ENCODE measurements at places on chromosomes 5 and 9.
A peak's percentile ranks its signal among the peaks of the same experiment; 100 is the strongest.

- no peak for DNase-seq
Observed at GRCh38 chr9:27771803-27772545, 198.7 kb upstream of the C9orf72 start.

DNA sequence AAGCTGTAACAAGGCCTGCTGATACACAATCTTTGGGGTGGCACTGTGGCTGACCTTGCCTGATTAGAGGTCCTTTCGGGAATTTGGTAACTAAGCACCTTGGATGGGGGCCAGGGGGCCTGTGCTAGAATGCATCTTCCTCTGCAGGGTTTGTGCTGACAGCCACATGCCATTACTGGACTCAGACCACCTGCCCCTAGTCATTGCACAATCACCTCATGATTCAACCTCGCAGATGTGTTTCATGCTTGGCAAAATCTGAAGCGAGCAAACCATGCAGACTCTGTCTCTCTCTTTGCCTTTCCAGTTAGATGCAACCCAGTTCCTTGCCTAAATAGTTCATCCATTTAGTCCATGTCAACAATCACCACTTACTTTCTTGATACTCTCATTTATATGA is 96.5 kb upstream of the ERCC6L2 start:
- DNase-seq, result no peak

- no peak for DNase-seq
Observed at GRCh38 chr5:13648822-13649221, 295.7 kb downstream of the DNAH5 start.

DNA sequence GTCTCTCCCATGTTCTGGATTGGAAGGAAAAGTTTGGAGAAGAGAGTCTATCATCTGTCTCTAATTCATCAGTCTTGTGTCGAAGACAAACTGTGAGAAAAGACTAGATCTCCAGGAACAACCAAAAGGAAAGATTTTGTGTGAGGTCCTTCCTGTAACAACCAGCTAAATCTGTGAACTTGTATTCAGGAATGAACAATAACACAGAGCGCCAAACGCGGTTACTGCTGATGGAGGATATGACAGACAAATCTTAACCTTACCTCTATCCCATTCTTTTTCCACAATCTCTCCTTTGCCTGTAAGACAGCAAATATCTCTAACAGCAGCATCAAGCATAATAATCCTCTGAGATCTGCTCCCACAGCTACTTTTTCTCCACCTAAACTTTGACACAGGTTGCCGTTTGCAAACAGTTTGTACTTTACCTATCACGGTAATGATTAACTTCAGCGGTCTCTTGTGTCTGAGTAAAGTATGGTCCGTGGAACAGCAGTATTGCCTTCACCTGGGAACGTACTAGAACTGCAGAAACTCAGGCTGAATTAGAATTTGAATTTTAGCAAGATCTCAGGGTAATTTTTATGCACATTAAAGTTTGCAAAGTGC is 387.6 kb downstream of the ELAVL2 start:
- DNase-seq, result peak; percentile 11

DNA sequence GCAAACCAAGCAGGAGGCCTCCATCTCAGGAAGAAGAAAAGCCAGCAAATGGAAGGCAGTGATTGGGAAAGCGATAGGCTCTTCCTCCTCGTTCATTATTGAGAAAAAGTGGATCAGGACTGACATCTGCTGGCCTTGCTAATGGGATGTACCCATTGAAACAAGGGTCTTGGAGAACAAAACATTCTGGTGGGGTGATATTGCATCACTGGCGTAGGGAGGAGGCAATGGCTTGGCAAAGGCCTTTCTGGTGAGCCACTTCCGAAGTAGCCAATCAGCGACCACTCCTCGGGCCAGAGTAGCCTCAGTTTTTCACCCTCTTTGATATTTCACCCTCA is 86.7 kb upstream of the NFIB start:
- no peak for DNase-seq

GRCh38 chr5:134131165-134131564 is 16.7 kb downstream of the TCF7 start:
- no peak for DNase-seq

- no peak for DNase-seq
Observed at GRCh38 chr9:133527444-133527920, 2.7 kb upstream of the MYMK start.

- DNase-seq, result no peak
Observed at GRCh38 chr5:159207222-159207685, 2.1 kb downstream of the RNF145 start.

Data from HuH-7.5 (cell line).